ENCODE measurements at places on chromosomes 7 and 10.
A peak's percentile ranks its signal among the peaks of the same experiment; 100 is the strongest.

GRCh38 chr10:56585447-56586171, 224.6 kb upstream of the ZWINT start:
- DNase-seq, result no peak

- peak; percentile 55 for DNase-seq
These were observed 52.3 kb upstream of the CYP2C18 start for GRCh38 chr10:94631077-94631875.

- no peak for DNase-seq
These were observed 1249.6 kb downstream of the TYW1 start for GRCh38 chr7:68246189-68246633.

DNA sequence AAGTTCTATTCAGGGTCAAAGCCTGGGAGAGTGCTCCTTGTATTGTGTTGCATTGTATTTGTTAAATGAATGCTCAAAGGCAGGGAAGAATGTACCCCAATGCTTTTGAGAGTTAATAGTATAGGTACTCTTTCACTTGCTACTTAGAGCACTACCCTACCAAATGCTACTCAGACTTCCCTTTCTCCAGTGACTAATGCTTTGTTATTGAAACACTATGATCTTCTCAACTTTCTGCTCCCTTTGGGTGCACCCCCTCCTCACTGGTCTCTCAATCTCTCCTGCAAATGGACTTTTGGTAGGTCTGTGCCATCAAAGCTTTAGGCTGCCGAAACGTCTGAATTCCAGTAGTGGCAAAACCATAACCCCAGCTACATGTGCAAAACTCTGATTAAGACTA, 177.7 kb upstream of the AHR start:
- no peak for DNase-seq

GRCh38 chr10:31974434-31975124, 45.9 kb upstream of the ARHGAP12 start:
- no peak for DNase-seq

DNA sequence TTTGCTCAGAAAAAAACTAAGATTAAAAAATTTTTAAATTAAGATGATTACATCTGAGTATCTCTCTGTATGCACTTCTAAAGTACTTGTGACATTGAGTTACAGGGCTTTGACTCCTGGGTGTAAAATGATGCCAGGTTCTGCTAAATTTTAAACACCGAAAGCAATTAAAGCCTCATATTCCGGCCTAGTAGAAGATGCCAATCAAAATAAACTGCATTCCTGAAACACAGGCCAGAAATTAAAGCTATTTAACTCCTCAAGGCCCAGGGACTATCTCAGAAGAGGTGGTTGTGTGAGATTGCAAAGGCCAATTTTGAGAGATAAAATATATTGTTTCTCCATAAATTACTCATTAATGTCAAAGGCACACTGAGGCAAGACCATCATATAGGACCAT, 388.3 kb downstream of the KIF20B start:
- DNase-seq, result no peak

DNA sequence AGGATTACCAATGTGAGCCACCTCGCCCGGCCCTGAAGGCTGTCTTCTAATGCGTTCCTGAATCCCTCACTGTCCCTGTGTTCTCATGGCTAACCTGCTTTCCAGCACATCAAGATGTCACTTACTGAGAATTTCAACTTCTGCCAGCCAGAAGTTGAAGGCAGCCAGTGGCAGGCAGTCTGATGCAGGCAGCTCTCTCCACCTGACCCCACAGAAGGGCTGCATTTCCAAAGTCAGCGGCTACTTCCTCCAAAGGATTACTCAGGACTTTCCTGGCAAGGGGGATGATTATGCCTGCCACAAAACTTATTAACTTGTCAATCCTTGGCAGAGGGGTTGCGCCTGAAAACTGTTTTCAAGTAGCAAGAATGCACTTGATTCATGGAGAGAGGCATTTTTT, 1219.4 kb downstream of the TYW1 start:
- DNase-seq, result no peak

GRCh38 chr7:32937344-32938174, 19.7 kb upstream of the FKBP9 start:
- no peak for DNase-seq

GRCh38 chr7:17994079-17994850, 33.4 kb downstream of the PRPS1L1 start:
- no peak for DNase-seq

DNA sequence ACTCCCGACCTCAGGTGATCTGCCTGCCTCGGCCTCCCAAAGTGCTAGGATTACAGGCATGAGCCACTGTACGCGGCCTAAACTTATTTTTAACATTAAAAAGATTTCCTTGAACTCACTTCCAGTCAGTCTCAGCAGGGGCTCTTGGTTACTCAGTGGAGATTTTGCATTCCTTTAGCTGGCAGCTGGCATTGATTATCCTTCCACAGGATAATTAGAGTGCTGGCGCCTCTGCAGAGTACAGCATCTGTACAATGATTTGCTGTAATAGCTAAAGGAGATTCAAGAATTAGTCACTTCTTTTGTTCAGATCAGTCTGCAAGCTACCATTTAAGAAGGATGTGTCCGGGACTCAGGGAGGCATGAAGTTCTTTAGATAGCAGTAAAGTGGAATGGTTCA, 125.0 kb upstream of the NPY start:
- no peak for DNase-seq

DNA sequence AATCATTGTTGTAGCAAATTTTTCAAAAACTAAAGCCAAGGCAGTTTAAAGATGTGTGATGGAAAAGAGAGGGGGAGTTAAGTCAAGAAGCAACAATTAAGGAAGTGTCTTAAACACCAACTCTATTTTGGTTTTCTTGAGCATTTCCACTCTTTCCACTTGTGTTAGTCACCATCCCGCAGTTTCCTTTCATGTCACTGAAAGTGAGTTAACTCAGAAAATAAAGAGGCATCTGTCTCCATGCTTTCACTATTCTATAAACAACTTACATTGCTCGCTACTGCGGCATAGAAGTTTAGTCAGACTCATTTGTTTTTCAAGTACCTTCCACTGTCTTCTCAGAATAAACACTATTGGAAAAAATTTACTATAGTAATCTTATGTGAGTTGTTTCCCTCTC, 284.9 kb upstream of the SEMA3D start:
- no peak for DNase-seq

DNA sequence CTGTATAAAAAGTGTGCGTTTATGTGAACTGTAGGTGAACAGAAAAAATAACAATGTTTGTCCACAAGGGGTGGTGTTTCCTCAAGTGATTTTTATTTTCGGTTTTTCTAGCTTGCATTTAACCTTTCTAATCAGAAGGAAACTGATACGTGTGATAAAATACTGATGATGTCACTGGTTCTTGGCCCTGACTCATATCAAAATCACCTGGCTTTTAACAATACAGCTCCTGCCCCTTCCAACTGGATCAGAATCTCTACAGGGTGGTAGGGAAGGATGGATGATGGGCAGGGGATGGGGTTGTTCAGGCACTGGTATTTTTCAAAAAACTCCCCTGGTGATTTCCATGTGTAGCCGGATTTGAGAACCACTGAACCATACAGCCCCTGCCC, 10.9 kb downstream of the NPFFR1 start:
- DNase-seq, result peak; percentile 70

GRCh38 chr7:2655870-2656614, 24.3 kb downstream of the TTYH3 start:
- DNase-seq, result no peak

DNA sequence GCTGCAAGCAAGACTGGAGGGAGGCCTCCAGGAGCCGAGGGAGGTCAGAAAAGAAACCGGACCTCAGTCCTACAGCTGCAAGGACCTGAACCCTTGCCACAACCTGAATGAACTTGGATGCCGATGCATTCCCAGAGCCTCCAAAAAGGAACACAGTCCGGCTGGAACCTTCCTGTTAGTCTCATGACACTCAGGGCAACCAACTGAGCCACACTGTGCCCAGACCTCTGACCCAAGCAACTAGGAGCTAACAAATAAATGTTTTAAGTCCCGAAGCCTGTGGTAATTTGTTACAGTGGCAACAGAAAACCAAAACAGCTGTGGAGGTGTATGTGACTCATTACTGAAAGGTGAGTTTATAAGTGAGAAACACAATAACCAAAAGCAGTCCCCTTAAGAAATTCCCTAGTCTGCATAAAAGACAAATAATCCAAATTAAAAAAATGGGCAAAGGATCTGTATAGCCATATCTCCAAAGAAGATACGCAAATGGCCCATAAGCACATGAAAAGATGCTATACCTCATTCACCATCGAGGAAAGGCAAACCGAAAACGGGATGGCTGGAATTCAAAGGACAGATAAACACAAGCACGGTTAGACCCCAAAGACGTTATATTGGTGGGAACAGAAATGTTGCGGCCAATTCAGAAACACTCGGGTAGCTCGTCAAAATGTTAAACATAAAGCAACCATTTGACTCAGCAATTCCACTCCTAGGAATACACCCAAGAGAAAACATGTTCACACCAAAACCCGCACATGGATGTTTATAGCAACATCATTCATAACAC, 24.8 kb downstream of the GNA12 start:
- DNase-seq, result no peak

DNA sequence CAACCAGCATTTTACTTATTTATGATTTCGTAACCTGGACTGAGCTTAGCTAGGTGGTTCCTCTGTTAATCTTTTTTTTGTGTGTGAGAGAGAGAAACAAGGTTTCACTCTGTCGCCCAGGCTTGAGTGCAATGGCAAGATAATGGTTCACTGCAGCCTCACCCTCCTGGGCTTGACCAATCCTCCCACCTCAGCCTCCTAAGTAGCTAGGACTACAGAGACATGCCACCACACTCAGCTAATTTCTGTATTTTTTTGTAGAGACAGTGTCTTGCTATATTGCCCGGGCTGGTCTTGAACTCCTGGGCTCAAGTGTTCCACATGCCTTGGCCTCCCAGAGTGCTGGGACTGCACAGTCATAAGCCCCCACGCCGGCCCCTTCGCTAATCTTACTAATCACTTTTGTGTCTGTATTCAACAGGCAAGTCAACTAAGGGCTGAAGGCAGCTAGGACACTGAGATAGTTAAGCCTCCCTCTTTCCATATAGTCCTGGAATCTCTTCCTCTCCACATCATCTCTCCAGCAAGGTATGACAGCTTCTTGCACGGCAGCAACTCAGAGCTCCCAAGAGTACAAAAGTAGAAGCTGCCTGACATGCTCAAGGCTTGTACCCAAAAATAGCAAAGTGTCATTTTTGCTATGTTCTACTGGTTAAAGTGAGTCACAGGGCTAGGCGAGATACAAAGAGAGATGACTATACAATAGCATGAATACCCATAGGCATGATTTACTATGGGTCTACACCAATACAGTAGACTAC, 11.3 kb downstream of the KMT2C start:
- no peak for DNase-seq

DNA sequence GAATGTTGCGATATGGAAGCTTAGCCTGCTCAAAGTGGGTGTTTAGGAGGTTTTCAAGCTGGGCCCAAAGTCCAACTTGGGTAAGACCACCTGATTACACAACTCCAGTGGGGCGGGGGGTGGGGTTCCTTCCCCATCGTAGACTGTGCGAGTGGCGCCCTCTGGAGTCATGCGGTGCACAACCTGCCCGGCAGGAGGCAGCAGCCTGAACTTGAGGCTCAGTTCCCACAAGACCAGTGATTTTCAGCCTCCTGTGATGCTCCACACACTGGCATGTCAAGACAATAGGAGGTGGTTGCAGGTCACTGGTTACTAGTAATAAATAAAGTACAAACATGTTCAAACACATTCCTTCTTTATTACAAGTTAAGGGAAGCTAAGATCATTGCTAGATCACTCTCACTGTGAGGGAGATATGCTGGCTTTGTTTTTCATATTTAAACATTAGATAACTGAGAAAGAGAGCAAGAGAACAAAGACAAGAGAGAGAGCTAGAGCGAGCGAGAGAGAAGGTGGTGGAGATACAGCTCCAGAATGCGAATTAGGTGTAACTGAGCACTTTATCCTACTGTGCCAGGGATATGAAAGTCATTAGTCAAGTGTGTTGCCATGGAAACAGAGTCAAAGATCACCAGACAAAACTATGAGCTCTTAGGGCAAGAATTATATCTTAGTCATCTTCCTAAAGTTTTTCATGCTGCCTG, 97.4 kb upstream of the BMPER start:
- peak; percentile 22 for DNase-seq

GRCh38 chr10:24206926-24207325, 2.0 kb upstream of the KIAA1217 start:
- DNase-seq, result no peak

DNA sequence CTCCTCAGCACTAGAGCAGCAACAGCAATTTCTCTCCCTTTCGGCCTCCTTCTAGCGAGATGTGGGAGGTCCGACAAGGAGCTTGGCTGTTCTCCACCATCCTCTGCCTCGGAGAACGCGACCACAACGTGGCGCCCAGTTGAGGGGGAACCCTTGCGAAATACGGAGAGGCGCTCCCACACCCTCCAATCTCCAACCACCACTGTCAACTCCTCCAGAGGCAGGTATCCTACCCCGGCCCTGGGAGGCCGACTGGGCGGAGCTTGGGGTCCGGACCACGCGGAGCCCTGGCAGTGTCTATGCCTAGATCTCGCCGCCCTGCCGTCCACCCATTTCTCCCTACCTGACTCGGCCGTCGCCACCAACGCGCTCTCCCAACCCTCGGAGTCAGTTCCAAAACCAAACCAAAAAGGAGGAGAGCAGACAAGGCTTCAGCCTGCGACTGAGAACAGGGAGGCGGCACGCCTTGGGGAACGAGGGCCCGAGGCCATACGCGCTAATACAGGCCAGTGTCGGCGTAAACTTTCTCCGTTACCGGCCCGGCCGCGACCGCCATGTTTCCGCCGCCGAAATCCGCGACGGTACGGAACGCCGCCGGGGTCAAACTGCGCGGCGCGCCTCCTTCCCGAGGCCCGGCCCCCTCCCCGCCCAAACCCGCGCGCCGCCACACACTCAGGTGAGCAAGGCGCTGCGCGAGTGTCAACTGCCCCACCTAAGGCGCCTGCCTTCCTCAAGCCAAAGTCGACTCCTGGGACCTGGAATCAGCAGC, at the start of gene TMEM168:
Gene TMEM168 (minus strand): TSS at position 577 of the 769 bp plus-strand sequence. CDS start 5,568 bp downstream, outside the sequence.
- peak; percentile 82 for DNase-seq

- DNase-seq, result no peak
These were observed 54.3 kb upstream of the DPYSL4 start for GRCh38 chr10:132132421-132132841.

DNA sequence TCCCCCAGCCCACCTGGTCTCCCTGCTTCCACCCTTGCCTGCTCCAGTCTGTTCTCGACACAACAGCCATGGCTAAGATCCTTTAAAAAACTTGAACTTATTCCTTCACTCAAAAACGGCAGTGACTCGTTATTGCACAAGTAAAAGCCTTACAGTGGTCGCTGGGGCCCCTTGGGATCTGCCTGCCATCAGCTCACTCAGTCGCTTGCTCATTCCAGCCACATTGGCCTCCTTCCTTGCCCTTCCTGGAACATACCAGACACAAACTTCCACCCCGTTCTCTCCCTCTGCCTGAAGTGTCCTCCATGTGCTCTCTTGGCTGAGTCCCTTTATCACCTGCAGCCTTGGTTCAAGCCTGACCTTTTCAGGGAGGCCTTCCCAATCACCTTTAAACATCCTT, 4.7 kb downstream of the CCNY start:
- DNase-seq, result no peak

- DNase-seq, result no peak
These were observed 14.3 kb upstream of the LRRC17 start for GRCh38 chr7:102898532-102898859.

- DNase-seq, result peak; percentile 36
These were observed 44.6 kb upstream of the RSBN1L start for GRCh38 chr7:77651575-77652162.
